ENCODE measurements at places on chromosomes 12 and 14.

GRCh38 chr14:40221428-40221827 is 789.2 kb upstream of the FBXO33 start:
- DNase-seq, result no peak

GRCh38 chr12:67958187-67958586 is 31.1 kb upstream of the IFNG-AS1 start:
- DNase-seq, result no peak

GRCh38 chr12:66047411-66048021 is 83.0 kb downstream of the LLPH start:
- no peak for DNase-seq

DNA sequence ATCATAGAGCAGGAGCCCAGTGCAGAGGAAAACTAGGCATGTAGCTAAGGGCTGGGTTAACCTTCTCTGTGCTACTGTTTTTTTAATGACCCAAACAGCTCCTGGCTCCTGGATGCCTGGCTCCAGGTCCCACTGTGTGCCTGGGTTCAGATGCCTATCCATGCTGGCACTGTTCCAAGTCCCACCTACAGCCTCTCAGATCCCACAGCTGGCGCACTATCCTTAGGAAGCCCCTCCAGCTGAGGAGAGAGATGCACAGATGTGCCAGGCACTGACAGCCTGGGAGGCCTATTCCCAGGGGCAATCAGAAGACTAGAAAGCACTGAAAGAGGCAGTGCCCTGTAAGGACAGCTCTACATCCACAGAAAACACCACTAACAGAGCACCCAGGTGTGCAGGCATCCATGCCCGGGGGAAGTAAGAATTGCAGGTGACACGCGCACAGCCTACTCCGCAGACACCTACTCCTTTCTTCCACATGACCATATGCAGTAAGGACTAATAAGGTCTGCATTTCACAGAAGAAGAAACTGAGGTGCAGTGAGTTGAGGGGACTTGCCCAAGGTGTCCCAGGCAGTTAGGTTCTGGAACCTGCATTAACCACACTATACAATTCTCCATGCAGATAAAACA is 51.2 kb downstream of the PITPNM2 start:
- DNase-seq, result no peak

GRCh38 chr12:98719515-98720504 is 74.7 kb downstream of the APAF1 start:
- no peak for DNase-seq

All from CD4-positive, alpha-beta T cell treated with Interleukin-21 for 1 hour (primary cell).